T-helper 9 cell (primary cell): ENCODE measurements at places on chromosomes 1 and 21.

- DNase-seq: no peak
These were observed 32.9 kb downstream of the CD58 start for GRCh38 chr1:116537898-116538297.

- no peak for DNase-seq
These were observed 58.5 kb downstream of the SLC66A1 start for GRCh38 chr1:19370453-19371170.

GRCh38 chr1:233735847-233736246, 121.9 kb downstream of the KCNK1 start:
- DNase-seq: no peak

- no peak for DNase-seq
These were observed at the start of gene TNFSF4 for GRCh38 chr1:173206816-173207568. TNFSF4 (minus strand) TSS chr1:173207331; CDS start chr1:173207176, 155 bp downstream.

DNA sequence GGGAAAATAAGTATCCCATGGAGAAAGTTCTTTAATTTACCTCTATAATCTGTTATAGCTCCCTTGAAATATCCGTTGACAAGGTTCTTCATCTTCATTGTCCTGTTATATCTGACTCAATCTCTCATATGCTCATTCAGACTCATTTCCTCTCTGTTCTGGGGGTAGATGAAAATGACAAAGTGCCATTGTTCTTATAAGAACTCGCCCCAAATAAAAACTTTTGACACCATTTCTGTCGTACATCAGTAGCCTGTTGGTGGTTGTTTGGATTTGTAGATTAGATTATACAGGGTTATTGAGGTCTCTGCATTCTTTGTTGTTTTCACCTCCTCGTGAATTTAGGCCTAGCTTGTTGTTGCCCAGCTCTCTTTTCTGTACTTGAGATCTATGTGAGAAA, 55.2 kb upstream of the IPO9 start:
- no peak for DNase-seq

DNA sequence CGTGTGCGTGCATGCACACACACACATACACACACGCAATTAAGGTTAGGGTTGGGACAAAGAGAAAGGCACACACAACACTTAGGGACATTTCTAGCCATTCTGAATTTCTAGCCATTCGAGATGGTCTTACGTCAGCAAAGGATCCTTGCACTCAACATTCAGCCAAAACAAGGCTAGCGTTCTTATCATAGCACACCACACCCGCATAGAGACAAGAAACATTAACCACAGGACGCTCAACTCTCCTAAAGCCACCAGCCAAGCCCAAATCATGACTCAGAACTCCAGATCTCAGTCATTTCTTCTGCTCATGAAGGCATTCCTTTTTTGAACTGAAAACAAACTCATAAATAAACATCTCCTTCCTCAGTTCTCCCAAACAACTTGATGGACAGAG, 106.8 kb downstream of the LMO4 start:
- no peak for DNase-seq

GRCh38 chr1:116426401-116426800, 53.4 kb downstream of the ATP1A1 start:
- no peak for DNase-seq

DNA sequence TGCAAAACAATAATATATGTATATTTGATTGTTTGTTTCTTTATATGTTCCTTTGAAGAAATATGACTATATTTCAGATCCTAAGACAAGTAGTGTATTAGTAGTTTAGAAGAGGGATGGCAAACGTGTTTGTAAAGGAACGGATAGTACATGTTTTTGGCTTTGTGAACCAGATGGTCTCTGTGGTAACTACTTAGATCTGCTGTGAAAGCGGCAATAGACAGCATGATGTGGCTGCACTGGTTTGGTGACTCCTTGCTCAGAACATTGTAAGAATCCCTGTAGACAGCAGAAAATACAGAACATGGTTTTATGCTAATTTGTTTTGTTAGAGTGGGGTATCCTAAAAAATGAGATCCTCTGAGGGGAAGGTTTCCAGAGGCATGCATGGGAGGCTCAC, 3.1 kb downstream of the ACADM start:
- no peak for DNase-seq

- no peak for DNase-seq
These were observed 8.6 kb downstream of the LMOD1 start for GRCh38 chr1:201937624-201938213.

DNA sequence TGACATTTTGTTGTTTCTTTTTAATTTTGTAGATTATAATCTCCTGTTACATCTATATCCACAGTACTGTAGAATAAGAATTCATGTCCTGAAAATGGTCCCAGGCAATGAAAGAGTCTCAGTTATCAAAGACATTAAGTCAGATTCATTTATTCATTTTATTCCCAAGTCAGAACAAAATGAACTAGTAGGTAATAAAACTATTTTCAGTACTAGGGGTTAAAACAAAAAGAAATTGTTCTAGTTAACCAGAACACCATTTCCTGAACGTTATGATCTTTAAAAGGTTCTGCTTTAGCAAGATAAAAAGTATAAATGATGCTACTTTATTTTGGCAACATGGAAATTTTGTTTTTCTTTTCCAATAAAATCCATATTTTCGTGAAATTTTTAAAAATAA, 6.8 kb upstream of the DYNLT5 start:
- DNase-seq: no peak

- DNase-seq: no peak
These were observed 460.5 kb downstream of the PTPRU start for GRCh38 chr1:29696656-29697390.

DNA sequence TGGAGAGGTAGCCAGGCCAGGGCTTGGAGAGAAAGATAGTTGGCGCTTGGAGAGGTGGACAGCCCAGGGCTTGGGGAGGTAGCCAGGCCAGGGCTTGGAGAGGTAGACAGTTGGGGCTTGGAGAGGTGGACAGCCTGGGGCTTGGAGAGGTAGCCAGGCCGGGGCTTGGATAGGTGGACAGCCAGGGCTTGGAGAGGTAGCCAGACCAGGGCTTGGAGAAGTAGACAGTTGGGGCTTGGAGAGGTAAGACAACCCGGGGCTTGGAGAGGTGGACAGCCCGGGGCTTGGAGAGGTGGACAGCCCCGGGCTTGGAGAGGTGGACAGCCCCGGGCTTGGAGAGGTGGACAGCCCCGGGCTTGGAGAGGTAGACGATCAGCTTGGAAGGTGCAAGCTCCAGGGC, 7.7 kb downstream of the LSS start:
- no peak for DNase-seq
